ENCODE measurements at places on chromosomes 2 and 18.
A peak's percentile ranks its signal among the peaks of the same experiment; 100 is the strongest.

DNA sequence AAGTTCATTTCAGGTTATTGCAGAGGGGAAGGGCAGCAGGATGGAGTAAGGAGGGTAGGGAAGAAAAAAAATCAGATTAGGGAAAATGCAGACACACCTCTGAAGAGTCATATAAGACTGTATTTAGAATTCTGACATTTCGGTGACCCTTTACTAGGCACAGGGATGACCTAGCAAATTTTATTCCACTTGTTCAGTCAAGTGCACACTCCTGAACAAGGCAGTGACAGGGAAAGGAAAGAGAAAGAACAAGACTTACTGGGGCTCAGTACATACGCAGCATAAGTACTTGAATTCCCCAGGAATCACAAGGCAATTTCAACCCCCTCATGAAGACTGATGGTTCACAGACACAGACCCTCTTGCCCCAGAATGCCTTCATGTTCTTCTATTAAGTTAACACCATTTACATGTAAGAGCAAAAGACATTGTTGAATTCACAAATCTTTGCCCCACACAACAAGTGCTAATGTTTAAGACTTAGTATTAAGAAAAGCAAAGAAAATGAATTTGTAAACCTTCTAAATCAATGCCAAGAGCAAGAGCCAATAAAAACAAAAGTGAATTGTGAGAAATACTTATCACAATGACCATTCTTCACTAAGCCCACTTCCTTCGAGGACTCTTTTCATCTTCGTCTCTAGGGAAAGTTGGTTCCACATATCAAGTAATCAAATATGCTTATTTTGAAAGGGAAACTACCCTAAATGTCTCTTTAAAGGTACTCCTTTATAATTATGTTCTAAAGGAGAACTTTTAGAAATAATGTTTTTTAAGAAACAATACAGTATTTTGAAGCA is 47.0 kb downstream of the COBLL1 start:
- no peaks in the 10 kb centered on the region for H3K36me3 ChIP-seq
- no peak overlapping the region for H3K4me3 ChIP-seq
- no peaks in the 10 kb centered on the region for H3K27me3 ChIP-seq
- H3K4me1 ChIP-seq: peaks cover 10% of the 10 kb centered on the region
- H3K27ac ChIP-seq: no peak overlapping the region

DNA sequence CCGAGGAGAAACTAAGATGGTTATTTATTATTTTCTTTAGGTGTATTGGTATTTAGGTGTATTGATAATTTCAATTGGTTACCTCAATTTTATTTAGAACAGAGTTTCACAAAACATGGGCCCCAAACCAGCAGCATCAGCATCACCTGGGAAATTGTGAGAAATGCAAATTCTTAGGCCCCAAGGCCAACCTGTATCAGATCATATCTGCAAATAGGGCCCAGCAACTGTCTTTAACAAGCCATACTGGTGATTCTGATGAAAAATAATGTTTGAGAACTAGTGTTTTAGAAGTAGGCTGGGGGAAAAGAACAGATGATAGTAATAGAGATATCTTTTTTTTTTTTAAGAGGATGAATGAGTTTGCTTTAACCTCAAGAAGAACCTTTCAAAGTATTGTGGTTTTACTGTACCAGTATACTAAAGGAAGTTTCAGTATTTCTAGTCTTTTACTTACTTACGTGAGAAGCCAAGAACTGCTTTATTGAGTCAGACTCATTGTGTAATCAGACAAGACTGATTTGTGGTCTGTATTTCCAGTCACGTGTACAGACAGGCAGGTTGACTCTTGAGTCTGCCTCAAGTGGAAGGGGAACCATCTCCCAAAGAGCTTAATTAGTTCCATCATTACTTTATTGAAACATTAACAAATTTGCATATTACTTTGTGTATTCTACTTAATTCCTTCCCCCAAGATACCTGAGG is 60.4 kb upstream of the GAREM1 start:
- H3K4me3 ChIP-seq: no peak overlapping the region
- H3K27me3 ChIP-seq: no peaks in the 10 kb centered on the region

- H3K27ac ChIP-seq: no peak overlapping the region
- DNase-seq: no peak
- no peak overlapping the region for H3K4me3 ChIP-seq
These were observed 35.9 kb upstream of the CCDC85A start for GRCh38 chr2:56147907-56148306.

DNA sequence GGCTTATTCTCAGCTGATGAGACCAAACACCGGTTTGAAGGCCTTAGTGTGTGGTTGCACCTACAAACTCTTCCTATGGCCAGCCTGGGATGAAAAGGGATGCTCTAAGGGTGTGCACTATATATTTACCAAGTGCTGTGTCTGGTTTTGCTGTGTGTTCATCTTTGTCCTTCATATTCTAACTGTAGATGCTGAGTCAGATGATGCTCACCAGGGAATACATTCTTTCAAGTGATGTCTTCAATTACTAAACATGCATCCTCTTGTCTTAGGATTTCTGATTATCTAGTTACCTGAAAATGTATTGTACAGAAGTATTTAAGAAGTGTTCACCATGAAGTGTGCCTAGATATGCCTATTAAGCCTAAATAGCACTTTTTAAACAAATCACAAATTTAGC is 1111.6 kb upstream of the ZEB2 start:
- H3K4me3 ChIP-seq: no peak overlapping the region
- no peak for DNase-seq
- no peaks in the 10 kb centered on the region for H3K36me3 ChIP-seq
- H3K27ac ChIP-seq: no peak overlapping the region

DNA sequence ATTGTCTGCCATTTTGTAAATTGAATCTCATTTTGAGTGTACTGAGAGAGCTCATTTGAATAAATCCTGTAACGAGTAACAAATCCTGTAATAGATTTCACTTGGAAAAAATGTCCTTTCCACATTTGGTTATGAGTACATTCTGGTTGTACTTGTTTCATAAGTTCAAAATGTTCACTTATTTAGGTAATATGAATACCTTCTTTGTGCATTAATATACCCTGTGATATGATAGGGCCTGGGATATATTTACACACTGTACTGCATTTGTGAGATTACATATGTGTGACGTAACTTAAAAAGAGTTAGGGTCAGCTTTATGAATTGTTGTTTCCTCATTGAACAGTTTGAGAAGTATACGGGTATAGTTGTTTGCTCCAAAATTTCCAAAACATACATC is 16.1 kb downstream of the AGFG1 start:
- DNase-seq: no peak
- H3K27me3 ChIP-seq: no peaks in the 10 kb centered on the region
- H3K4me3 ChIP-seq: no peak overlapping the region
- no peaks in the 10 kb centered on the region for H3K36me3 ChIP-seq

DNA sequence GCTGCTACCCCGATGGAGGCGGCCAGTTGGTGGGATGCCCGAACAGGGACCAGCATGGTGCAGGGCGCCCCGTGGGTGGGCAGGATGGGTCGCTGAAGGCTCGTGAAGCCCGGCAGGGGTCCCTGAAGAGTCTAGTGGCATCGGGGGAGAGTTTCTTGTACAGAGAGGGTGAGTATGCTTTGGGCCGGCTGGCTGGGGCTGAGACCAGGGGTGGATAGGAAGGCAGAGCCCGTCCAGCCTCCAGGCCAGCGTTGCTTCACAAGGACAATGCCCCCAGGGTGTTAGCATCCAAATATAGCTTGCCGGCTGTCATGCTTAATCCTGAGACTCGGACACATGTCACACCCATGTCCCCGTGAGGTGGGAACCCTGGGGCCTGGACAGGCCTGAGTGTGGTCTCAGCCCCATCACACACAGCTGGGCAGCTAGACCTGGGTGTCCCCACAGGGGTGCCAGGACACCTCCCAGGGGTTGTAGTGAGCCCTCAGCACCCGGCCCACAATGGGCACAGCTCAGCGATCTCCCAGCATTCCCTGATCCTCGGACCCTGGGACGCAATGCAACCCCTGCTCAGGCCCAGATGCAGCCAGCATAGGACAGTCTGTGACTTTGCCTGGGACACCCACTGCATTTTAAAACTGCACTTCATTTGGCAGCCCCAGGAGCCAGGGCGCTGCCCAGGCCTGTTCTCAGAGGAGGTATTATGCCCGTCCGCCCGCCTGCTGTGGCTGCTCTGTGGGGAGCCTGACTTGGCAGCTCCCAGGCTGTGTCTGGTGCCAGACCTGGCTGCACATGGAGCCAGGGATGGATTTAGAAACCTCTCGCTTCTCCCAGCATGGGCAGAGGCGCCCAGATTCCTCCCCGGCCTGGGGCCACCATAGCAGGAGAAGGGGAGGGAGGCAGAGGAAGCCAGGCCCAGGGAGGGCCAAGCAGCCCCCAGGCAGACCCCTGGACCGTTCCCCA is 36.4 kb downstream of the RAMP1 start:
- peaks cover 60% of the 10 kb centered on the region for H3K4me1 ChIP-seq
- no peaks in the 10 kb centered on the region for H3K36me3 ChIP-seq
- no peak for DNase-seq
- no peak overlapping the region for H3K4me3 ChIP-seq
- no peaks in the 10 kb centered on the region for H3K27me3 ChIP-seq

- H3K36me3 ChIP-seq: no peaks in the 10 kb centered on the region
- DNase-seq: peak; percentile 17
- H3K27me3 ChIP-seq: no peaks in the 10 kb centered on the region
- no peak overlapping the region for H3K27ac ChIP-seq
- no peak overlapping the region for H3K4me3 ChIP-seq
- no peaks in the 10 kb centered on the region for H3K4me1 ChIP-seq
These were observed 97.2 kb downstream of the PID1 start for GRCh38 chr2:229173825-229174359.

DNA sequence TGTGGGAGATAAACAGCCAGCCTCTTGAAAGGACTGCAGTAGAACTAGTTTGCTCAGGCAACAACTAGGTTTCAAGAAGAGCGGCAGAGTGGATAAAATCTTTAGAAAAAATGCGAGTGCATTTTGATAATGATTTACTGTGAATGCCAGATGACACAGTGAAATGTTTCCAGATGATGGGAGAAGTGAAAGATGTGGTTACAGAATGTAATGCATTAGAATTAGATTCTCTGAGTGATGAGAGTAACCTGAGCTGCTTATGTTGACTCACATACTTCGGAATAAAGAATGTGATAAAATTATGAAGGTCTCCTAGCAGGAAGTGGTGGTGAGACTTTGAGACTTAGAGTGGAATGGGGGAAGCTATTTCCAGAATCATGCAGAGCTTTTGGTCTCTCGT is 184.3 kb downstream of the GULP1 start:
- no peak for DNase-seq
- H3K27ac ChIP-seq: no peak overlapping the region
- no peak overlapping the region for H3K4me3 ChIP-seq
- peaks cover 10% of the 10 kb centered on the region for H3K4me1 ChIP-seq

- peaks cover 44% of the 10 kb centered on the region for H3K36me3 ChIP-seq
- peak; percentile 89 for DNase-seq
- peak overlapping the region; percentile 89 for H3K4me3 ChIP-seq
- H3K27me3 ChIP-seq: no peaks in the 10 kb centered on the region
These were observed 910 bp downstream of the SRSF7 start for GRCh38 chr2:38750011-38750890.

GRCh38 chr18:56569416-56569815 is 69.0 kb downstream of the TXNL1 start:
- no peak for DNase-seq
- no peak overlapping the region for H3K27ac ChIP-seq
- H3K27me3 ChIP-seq: no peaks in the 10 kb centered on the region
- no peaks in the 10 kb centered on the region for H3K4me1 ChIP-seq
- no peak overlapping the region for H3K4me3 ChIP-seq
